ENCODE measurements at places on chromosomes 1 and 21.

GRCh38 chr21:38126666-38127303 lies 130.0 kb upstream of the KCNJ15 start:
- DNase-seq, result peak; percentile 26

- DNase-seq, result no peak
Measured at GRCh38 chr1:35287807-35288640, 19.5 kb downstream of the ZMYM4 start.

DNA sequence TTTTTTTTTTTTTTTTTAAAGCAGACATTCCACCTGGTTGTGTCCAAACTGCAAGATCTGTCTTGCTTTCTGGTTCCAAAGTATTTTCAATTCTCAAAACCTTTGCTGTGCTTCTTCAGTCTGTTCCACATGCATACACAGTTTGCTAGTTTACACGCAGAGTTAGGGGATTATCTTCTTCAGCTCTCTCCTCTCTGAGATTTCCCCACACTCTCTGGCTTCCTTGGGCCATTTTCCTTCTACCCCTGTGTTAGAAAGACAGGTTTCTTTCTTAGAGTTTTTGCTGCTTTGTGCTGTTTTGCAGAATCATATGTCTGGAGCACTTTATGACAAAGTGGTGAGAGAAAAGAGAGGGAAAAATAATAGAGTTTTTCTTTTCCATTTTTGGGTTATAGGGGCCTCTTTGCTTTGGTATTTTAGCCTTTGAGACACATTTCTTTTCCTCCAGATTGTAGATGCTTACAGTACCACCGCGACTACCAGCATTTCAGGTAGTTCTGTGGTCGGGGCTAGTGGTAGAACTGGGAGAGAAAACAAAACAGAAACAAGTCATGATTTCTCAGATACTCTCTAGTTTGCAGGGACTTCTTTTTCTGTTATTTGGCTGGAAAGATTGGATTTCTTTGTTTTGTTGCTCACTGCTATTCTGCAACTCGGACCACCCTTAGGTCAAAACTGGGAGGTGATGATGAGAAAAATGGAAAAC lies 66.3 kb downstream of the RABGAP1L start:
- no peak for DNase-seq

GRCh38 chr1:118896416-118896815 lies 91.7 kb downstream of the TBX15 start:
- DNase-seq, result no peak

DNA sequence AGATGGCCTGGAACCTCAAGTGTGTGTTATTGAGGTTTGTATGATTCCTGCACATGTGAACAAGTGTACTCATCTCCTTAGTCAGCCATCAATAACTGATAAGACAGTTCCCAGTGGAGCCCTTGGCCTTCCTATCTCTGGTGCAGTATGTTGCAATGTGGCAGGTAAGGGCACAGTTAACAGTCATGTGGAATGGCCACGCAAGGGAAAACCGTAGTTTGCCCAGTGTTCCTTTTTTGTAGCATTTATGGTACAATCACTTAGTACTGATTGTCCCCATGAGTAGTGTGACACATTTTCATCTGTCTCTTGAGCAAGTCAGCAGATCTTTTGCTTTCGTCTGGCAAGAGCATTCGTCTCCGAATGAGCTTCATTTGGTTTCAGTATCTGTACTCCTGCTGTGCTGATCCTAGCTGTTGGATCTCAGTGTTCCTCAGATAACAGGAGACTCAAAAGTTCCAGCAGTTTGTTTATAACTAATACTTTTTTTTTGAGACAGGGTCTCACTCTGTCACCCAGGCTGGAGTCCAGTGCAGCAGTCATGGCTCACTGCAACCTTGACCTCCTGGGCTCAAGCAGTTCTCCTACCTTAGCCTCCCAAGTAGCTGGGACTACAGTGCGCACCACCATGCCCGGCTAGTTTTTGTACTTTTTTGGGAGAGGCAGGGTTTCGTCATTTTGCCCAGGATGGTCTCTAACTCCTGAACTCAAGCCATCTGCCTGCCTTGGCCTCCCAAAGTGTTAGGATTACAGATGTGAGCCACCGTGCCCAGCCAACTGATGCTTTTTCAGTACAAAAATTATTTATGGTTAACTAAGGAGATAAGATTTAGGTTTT lies 8.2 kb downstream of the CTPS1 start:
- DNase-seq, result no peak

GRCh38 chr1:150210706-150211105 lies 25.2 kb downstream of the ANP32E start:
- DNase-seq, result no peak

DNA sequence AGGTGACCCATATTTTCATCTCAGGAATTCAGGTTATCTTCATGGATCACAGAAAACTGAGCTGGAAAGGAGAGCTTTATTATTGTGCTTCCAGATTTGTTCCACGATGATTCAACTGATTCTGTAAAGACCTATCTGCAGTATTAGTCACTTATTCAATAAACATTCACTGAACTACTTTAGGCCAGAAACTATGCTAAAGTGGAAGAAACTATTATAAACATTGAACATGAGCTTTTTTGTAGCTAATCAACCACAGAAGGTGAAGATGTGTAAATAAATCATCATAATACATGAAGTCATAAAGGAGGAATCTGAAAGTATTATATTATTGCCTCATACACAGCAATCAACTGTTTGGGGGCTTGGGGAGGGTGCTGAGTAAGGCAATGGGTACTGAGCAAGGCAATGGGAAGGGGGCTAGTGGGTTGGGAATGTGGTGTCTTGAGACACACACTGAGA lies 30.6 kb upstream of the EXO1 start:
- DNase-seq, result no peak

DNA sequence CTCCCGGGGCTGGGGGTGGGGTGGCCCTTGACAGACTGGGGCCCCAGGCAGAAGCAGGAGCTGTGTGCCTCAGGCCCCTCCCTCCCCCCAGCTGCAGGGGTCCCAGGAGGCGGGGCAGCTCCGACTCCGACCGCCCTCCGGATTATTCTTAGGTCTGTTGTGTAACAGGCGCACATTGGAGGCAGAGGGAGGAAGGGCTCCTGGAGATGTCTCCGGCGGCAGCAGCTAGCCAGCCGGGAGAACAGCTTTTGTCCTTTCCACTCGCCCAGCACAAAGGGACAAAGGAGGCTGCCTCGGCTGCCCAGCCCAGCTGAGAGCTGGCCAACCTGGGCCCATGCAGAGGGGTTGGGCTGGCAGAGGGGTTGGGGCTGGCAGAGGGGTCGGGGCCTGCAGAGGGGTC lies 29.7 kb upstream of the PLCH2 start:
- DNase-seq, result no peak

- no peak for DNase-seq
Measured at GRCh38 chr1:234721476-234722269, 111.7 kb upstream of the IRF2BP2 start.

DNA sequence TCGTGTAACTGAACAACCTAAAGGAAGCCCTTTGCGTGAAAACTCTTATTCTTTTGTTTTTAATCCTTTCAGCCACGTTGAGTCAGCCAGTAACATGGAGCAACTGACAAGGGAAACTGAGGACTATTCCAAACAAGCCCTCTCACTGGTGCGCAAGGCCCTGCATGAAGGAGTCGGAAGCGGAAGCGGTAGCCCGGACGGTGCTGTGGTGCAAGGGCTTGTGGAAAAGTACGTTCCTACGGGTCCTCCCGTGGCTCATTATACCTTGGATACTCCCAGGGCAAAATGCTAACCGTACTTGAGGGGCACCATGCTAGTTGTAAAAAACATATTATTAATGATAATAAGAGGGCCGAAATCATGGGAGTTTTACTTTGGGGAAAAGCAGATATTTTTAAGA lies 49.4 kb downstream of the LAMC2 start:
- no peak for DNase-seq

GRCh38 chr1:56508523-56508983 lies 70.8 kb downstream of the PLPP3 start:
- no peak for DNase-seq

- DNase-seq, result no peak
Measured at GRCh38 chr1:204102739-204103430, 30.0 kb downstream of the SOX13 start.

DNA sequence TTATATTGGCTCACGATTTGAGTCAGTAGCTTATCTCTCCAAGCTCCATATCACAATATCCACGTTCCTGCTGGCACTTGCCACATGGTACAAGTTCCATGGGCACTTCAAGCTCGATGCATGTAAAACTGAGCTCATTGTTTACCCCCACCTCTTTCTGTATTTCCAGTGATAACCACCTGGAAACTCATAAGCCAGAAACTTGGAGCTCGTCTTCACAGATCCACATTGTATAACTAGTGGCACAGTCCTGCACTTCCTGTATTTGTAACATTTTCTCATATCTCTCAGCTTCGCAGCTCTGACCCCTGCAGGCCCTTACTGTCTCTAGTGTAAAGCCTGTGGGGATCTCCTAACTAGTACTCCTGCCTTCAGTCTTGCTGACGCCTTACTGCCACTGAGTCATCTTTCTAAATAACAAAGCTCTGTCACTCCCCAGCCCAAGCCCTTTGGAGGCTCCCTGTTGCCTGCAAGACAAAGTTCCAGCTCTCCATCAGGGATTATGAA lies 6.5 kb upstream of the C2CD4D start:
- DNase-seq, result no peak

DNA sequence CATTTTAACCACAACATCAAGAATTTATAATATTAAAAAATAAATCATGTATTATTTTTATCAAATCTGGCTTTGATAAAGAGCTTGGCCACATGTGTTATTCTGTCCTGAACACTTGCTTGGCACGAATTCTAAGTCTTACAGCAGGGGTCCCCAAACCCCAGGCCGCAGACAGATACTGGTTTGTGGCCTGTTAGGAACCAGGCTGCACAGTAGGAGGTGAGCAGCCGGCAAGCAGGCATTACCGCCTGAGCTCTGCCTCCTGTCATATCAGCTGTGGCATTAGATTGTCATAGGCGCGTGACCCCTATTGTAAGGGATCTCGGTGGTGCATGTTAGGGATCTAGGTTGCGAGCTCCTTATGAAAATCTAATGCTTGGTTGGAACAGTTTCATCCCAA lies 127.6 kb upstream of the IVNS1ABP start:
- no peak for DNase-seq

GRCh38 chr1:151175041-151175741 lies 590 bp downstream of the TMOD4 start:
- DNase-seq, result no peak

- DNase-seq, result no peak
Measured at GRCh38 chr21:41258617-41259016, 58.0 kb upstream of the FAM3B start.

DNA sequence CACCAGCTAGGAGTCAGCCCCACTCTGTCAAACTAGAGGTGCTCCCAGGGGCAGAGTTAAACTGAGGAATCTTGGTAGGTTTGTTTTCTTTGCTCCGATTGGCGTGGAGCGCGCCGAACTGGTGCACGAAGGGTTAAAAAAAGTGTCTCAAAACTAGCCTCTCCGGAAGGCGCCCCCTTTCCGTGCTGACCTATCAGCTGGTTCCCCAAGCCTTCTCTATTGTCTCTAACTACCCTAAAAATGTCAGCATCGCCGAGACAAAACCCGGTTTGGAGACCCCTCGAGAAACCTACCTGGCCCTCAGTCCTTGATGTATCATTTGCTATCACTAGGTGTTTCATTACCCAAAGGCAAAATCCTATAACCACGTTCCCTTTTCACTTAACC lies 2.2 kb downstream of the TGFB2 start:
- no peak for DNase-seq

- no peak for DNase-seq
Measured at GRCh38 chr1:89739013-89739843, 81.6 kb upstream of the LRRC8D start.

GRCh38 chr1:201766131-201766866 lies 62.7 kb upstream of the IPO9 start:
- no peak for DNase-seq

GRCh38 chr1:242128951-242129502 lies 130.1 kb upstream of the MAP1LC3C start:
- DNase-seq, result no peak

GRCh38 chr1:199083680-199084079 lies 444.8 kb downstream of the PTPRC start:
- no peak for DNase-seq

DNA sequence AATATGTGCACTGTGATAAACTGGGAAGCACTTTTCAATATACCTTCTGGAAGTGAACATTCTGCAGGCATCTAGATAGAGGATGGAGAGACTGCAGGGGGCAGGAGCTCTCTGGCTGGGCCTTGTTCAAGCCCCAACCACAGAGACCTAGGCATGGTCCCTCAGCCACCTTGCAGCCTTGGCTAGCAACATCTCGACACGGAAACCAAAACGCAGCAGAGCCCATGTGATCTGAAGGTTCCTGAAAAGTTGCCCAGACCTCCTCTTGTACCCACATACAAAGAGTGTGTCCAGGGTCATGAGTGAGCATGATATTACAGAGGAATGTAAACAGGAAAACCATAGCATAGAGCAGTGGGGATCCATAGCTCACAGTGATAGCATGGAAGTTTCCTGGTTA lies 33.1 kb upstream of the SAMD11 start:
- no peak for DNase-seq

- no peak for DNase-seq
Measured at GRCh38 chr1:95733031-95733430, 499.0 kb downstream of the RWDD3 start.

DNA sequence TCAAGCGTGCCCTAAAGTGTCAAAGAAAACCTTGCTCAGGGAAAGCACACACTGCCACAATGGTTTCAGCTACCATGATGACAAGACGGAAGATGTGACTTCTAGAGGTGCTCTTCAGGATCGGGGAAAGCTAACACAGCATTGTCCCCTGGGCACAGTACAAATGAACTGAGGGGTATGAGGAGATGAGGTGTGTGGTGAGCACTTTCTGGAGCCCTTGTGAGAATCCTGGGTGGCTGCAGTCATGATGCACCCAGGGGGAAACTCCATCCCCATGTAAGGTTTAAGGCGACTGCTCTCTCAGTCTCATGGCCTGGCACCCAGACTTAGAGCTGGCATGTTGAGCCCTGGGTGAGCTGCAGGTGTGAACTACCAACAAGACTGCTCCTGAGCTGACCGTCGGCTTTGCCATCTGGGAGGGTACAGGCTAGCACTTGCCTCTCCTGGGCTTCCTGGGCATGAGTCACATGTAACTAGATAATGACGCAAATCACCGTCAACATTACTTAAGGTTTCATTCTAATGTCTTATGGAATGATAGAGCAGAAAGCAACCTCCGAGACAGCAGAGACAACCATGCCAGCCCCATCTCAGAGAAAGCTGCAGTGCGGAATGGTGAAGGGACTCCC lies 144.6 kb downstream of the CLIC6 start:
- DNase-seq, result no peak

- DNase-seq, result no peak
Measured at GRCh38 chr1:235657269-235657668, 7.7 kb upstream of the GNG4 start.

DNA sequence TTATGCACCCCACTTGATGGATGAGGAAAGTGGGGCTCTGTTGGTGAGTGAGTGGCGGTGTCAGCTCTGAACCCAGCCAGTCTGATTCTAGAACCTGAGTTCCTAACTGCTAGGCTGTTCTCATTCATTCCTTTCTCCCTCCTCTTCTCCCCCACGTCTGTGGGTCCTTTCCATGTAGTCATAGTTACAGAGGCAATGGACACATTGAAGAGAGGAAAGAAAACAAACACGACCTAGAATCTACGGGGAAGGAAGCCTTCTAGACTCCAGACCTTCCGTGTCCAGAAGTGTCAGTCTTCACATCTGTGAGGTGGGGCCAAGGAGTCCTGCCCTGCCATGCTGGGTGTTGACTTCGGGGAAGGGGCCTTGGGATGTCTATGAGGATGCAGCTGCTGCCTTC lies 115.8 kb upstream of the WNT4 start:
- DNase-seq, result no peak
